ENCODE measurements at places on chromosomes 2 and 18.

- no peak for DNase-seq
Measured at GRCh38 chr2:172381275-172382027, 45.9 kb upstream of the ITGA6 start.

- no peak for DNase-seq
Measured at GRCh38 chr18:9587924-9588323, 26.4 kb downstream of the PPP4R1 start.

- DNase-seq = no peak
Measured at GRCh38 chr2:175234153-175234552, 52.6 kb upstream of the ATP5MC3 start.

GRCh38 chr2:192578780-192579179 is 384.0 kb upstream of the TMEFF2 start:
- DNase-seq = no peak

- no peak for DNase-seq
Measured at GRCh38 chr2:226466589-226466988, 333.0 kb downstream of the IRS1 start.

GRCh38 chr18:46275370-46275769 is 171.2 kb downstream of the HAUS1 start:
- no peak for DNase-seq

- DNase-seq = no peak
Measured at GRCh38 chr2:42618972-42619371, 50.5 kb downstream of the MTA3 start.

DNA sequence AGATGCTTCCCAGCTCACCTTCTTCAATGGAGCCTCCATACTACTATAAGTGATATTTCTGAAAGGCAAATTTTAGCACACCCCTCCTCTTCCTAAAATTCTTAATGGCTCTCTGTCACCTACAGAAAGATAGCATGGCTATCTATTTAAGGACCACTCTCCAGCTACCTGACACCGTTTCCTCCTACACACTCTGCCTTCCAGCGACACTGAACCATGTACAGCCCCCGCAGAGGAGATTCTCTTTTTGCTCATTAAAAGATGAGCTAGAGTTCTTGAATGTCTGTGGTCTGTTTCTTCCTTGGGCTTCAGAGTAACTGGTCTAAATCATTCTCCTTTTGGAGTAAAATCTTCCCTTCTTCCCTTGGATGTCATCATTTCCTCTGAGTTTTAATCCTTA is 38.4 kb upstream of the GAREM1 start:
- DNase-seq = no peak

GRCh38 chr2:42602876-42603219 is 34.4 kb downstream of the MTA3 start:
- no peak for DNase-seq

GRCh38 chr18:9189491-9189890 is 52.9 kb downstream of the ANKRD12 start:
- no peak for DNase-seq

DNA sequence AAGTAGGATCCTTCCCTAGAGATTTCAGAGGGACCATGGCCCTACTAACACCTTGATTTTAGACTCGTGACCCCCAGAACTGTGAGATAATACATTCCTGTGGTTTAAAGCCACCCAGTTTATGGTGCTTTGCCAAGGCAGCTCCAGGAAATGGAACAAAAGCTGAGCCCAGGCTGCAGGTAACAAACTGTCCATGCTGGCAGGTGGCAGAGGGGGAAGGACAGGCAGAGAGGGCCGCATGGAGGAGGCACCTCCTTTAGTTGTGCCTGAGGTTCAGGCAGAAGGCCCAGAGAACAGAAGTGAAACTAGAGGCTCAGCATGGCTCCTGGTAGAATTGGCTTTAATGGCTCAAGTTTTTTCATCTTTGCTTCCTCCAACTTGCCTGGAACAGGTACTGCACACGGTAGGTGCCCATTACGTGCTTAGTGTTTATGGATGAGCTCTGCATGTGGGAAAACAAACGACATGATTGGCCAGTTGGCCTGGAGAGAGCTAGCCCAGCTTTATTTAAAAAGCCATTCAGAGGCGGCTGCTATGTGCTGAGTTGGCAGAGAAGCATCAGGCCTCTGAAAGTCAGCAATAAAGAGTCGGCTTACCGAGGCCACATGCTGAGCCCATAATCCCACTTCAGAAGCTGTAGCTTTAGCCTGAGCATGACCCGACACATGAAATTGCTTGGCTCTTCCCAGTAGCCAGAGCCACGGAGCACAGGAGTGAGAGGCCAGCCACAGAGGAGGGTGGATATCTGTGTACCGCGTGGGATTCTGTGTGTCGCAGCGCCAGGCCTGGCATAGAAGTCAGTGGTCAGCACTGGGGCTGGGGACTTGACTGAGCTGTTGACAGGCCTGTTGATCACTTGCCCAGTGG is 36.5 kb downstream of the HS1BP3 start:
- DNase-seq = no peak

- no peak for DNase-seq
Measured at GRCh38 chr18:22177327-22177871, 8.0 kb downstream of the GATA6 start.

DNA sequence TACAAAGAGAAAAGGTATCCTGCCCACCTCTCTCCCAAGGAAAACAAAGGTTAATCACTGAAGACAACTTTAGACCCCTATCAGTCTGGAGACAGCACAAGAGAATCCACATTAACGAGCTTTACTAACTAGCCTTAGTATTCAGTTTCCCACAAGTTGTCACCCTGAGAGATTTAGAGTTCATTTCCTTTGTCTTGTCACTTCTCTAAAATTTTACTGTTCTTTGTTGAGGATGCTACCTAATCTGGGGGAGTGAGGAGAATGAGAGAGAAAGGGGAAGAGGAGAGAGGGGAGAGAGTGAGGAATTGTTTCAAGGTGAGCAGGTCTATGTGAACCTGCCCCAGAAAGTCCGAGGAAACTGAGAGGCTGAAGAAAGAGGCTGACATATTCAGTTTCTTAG is 28.4 kb downstream of the C2orf76 start:
- no peak for DNase-seq

DNA sequence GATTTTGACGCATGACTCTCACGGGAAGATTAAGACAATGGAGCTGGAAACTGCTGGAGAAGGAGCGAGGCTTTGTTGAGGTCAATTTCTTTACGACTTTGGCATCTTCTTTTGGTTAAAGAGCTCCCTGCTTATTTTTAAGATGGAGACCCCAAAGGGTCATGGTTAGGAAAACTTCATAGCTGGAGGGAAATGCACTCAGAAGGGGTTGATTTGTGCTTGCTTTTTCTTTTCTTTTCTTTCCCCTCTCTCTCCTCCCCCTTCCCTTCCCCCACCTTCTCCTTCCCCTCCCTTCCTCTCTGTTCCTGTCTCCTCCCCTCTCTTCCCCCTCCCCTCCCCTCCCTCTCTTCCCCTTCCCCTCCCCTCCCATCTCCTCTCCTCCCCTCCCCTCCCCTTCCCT is 79.0 kb downstream of the TNP1 start:
- no peak for DNase-seq

- no peak for DNase-seq
Measured at GRCh38 chr18:21702602-21703001, 2.0 kb downstream of the ABHD3 start.

DNA sequence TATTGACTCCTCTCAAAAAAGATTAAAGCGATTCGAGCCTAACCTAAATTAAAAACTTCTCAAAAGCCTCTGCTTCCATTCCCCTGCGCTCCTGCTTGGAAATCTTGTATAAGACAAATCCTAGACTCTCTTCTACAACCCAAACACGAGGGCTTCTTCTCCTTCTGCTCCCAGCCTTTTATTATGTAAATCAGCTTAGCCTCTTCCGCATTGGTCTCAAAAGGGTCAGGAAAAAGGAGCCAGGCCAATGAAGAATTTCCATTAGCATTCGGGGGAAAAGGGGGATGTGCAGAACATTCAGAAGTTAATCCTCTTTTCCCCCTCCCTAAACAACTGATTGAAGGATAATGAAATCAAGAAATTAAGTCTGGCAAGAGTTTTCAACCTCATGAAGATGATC is 107.9 kb downstream of the FAM124B start:
- DNase-seq = no peak

GRCh38 chr18:12604445-12605007 is 53.4 kb downstream of the SPIRE1 start:
- DNase-seq = no peak

DNA sequence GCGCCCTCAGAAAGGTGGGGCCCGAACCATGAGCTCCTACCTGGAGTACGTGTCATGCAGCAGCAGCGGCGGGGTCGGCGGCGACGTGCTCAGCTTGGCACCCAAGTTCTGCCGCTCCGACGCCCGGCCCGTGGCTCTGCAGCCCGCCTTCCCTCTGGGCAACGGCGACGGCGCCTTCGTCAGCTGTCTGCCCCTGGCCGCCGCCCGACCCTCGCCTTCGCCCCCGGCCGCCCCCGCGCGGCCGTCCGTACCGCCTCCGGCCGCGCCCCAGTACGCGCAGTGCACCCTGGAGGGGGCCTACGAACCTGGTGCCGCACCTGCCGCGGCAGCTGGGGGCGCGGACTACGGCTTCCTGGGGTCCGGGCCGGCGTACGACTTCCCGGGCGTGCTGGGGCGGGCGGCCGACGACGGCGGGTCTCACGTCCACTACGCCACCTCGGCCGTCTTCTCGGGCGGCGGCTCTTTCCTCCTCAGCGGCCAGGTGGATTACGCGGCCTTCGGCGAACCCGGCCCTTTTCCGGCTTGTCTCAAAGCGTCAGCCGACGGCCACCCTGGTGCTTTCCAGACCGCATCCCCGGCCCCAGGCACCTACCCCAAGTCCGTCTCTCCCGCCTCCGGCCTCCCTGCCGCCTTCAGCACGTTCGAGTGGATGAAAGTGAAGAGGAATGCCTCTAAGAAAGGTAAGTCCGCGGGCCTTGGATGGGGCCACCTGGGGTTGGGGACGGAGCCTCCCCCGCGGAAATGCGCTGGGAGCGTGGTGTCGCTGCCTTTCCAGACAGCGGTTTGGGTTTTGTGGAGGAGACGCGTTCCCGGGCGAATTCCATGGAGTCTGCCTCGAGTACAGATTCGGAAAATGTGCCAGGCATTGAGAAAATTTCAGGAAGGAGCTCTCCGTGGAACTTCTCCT is 559 bp downstream of the HOXD1 start:
- DNase-seq = no peak

DNA sequence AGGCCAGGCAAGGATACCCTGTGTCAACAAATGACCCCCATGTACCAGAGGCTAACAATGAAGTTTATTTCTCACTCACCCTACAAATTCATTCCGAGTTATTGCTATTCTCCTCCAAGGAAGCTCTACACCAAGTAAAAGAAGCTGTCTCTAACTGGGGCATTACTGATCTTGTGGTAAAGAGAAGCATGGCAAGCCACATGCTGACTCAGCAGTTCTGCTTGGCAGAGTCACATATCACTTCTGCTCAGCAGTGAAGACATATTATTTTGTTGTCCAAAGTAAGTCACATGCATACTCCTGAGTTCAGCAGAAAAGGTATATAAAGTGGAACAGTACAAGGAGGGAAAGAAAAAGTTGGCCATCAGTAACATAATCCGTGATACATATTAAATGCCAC is 315.8 kb downstream of the GULP1 start:
- DNase-seq = no peak
